ENCODE measurements at places on chromosomes 1 and 21.

- DNase-seq = peak; percentile 61
Measured at GRCh38 chr1:184462155-184462554, 75.3 kb downstream of the C1orf21 start.

DNA sequence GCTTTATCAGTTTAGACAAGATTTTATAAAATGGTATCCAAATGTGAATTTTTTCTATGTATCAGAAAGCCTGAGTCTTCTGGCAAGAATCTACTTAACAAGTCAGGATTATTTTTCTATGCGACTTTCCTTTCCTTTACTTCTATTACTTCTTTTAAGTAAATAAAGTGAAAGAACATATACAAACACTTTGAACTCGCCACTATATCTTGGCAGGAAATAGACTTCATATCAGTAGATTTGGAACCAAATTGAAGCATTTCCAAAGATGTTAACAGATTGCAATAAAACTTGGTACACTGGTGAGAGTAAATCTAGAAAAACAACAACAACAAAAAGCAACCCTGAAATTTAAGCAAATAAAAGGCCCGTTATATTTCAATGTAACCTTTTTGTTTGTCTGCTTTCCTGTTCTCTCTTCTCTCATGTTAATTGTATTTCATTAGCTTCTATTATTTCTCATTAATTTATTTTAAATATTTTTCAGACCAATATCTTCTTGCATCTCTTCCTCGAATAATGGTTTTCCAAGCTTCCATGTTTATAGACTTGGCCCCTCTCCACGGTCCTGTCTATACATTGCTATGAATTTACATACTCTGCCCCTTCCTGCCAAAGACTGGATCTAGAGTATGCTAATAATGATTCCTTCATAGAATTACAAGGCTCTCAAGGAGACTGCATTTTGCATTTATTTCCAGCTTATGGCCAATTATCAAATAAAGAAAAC lies 843.6 kb downstream of the ADGRL2 start:
- no peak for DNase-seq

GRCh38 chr1:205042911-205043806 lies at the start of gene CNTN2:
TSS of gene CNTN2 (plus strand) at chr1:205043212. CDS start at chr1:205053186, 9,974 bp downstream.
- peak; percentile 31 for DNase-seq

DNA sequence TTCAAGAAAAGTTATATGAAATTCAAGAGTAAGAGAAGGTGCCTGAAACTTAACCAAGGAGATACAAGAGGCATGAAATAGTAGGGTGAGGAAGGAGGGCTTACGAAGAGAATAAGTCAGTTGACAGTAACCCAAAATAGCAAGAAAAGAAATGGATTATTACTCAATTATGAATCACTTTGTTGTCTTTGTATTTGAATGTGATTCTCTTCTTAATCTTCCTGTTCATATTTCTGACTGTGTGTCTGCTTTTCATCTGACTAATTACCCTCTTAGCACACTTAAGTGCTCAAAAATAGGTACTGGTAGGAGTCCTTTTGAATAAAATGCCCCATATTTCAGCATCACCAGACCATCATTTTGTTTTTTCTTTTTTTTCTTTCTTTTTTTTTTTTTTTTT lies 39.4 kb downstream of the GLMN start:
- DNase-seq = no peak

- peak; percentile 63 for DNase-seq
Measured at GRCh38 chr21:42513985-42514882, 582 bp downstream of the SLC37A1 start.

DNA sequence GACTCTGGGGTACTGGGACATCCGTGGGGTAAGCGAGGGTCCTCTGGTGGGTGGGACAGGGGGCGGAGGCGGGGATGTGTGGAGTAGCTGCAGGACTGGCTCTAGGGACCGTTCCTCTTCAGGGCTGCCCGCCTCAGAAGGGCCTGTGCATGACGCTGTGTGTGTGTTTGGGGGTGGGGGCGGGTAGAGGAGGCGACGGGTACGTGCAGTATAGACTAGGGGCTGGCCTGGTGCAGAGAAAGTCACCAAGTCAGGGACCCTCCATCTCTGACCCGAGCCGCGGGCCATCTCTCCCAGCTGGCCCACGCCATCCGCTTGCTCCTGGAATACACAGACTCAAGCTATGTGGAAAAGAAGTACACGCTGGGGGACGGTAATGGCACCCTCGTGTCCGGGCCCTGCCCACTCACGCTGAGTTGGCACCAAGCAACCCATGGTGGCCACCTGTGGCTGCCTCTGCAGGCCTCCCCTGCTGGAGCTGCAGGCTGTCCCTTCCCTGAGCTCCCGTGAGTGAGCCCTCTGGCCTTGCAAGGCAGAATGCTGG lies 342 bp downstream of the GSTM5 start:
- no peak for DNase-seq

DNA sequence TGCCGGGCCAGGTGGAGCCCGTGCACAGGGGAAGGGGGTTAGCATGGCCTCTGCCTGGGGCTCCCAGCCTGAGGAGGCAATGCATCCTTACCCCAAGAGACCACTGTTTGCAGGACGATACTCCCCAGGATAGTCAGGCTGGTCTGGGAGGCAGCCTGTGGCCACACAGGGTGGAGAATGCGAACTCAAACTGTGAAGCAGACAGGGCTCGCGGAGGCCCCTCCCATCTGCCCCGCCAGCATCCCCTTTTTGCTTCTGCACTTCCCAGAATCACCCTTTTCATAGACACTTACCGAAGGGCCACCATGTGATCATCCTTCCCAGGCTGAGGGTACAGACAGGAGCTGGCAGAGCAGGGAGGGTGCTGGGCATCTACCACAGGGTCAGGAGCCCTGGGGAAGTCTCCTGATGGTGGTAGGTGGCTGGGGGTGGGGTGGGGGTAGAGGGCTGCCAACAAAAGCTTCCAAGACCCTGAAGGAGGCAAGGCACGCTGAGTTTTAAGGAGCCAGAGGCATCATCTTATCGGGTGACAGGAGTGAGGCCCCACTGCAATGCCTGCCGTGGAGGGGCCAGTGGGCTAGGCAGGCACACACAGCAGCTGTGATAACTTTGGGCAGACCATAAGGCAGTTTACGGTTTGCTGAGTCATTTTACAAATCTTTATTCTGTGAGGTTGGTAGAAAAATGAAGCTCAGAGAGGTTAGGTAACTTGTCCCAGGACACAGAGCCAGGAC lies 31.3 kb upstream of the BTG2 start:
- DNase-seq = no peak

DNA sequence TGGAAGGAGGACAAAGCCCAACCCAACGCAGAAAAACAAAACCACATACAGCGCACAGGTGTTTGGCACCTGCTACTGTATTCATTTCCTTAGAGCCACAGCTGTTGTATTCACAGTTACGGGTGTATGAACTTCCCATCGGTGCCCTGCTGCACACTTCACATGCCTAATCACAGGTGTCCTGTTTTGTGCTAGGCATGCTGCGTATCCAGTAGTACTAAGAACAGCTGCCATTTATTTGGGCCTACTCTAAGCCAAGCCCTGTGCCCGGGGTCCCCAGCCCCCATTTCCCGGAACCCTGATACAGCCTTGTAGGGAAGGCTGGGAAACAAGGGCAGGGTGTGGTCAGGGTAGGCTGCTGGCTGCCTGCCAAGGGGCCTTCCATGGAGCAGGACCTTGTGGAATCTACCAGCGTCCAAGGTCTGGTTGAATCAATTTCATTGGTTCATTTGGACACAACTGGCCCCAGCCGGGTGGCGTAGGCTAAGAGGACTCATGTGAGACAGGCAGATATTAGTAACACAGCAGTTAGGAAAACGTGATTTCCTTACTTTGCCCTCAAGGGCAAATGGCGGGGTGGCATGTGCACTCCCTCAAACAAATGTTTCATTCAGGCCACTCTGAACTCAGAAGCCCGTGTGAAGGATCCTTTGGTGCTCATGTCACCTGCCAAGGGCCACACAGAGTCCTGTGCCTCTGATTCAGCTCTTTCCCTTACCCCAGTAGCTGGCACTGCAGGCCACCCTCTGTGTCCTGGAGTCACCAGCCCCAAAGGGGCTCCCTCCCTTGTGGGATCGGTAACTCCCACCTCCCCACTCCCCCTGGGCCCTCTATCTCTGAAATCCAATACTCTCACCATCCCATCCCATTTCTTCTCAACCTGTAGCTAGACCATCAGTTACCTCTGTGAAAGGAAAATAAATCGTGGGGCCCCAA lies 986 bp upstream of the RNF186 start:
- DNase-seq = no peak

DNA sequence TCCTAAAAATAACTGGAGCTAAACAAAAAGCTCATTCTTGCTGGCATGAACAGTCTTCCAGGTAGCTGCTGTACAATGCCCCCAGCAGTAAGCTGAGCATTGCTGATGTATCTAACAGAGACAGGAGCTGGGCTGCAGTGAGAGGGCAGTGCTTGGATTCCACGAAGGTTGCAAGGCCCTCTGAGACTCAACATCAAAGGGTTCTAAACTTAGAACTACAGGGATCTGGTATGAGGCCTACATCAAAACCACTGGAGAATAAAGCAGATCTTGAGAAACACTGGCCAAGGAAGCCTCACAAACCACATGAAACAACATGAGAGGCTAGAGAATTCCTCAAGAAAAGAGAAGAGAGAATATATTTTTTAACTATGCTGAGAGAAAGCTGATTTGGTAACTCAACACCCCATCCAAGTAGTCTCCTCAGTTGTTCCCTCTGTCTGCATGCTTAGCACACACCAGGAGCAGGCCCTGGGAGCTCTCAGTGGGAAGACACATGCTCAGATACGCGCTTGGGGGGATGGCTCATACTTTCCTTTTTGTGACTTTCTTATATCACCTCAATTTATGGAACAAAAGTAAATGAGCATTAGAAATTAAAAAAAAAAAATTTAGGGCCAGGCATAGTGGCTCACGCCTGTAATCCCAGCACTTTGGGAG lies 27.7 kb downstream of the DSTYK start:
- no peak for DNase-seq

DNA sequence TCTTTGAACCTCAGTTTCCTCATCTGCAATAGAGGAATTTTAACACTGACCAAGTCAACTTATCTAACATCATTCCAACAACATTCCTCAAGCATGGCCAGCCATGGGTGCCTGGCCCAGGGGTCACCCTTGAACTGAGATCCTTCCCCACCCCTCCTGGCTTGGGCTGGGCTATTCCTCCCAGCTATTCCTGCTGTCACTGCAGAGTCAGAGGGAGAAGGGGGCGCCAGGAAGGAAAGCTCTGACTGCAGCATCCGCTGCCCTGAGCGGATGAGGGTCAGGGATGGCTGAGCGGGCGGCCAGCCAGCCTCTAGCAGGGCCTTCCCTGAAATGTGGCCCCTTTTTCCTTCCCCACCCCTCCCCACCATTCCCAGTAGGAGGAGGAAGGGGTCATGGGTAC lies 3.1 kb downstream of the TINAGL1 start:
- DNase-seq = no peak

- no peak for DNase-seq
Measured at GRCh38 chr1:51336711-51337110, 6.3 kb upstream of the TTC39A start.

- DNase-seq = no peak
Measured at GRCh38 chr1:56002231-56002630, 577.1 kb downstream of the PLPP3 start.

- no peak for DNase-seq
Measured at GRCh38 chr1:30725450-30726095, 2.2 kb upstream of the MATN1 start.

DNA sequence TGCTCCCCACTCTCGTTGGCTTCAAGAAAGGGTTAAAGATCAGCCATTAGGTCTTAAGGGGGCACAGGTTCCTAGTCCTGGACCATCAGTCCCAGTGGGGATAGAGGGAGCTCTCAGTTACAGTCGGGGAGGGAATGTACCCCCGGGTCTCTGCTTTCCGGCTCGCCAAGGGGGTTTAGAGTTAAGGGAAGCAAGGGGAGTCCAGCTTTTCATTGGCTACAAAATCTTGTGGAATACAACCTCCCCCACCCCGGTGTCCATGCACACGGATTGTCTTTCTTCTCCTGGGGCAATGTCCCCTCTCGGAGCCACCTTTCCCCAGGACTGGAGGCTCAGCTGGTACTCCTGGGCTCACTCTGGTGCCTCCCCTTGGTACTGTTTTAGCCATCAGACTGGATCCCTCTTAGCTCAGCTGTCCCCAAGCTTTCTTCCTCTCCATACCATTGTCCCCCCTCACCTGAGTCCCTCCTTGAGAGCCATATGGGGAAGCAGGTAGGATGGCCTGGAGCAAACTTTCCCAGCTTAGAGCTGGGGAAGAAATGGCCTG lies at the start of gene A3GALT2:
TSS of gene A3GALT2 (minus strand) at position 480 of the 547 bp plus-strand sequence. CDS start at position 480, 0 bp downstream.
- no peak for DNase-seq

GRCh38 chr1:224707843-224708725 lies 92.0 kb downstream of the CNIH3 start:
- DNase-seq = no peak

GRCh38 chr1:180096584-180097325 lies 57.9 kb upstream of the QSOX1 start:
- DNase-seq = no peak

- peak; percentile 14 for DNase-seq
Measured at GRCh38 chr1:247440001-247440620, 17.8 kb downstream of the OR2B11 start.

GRCh38 chr21:45530423-45531113 lies 11.7 kb downstream of the SLC19A1 start:
- no peak for DNase-seq

DNA sequence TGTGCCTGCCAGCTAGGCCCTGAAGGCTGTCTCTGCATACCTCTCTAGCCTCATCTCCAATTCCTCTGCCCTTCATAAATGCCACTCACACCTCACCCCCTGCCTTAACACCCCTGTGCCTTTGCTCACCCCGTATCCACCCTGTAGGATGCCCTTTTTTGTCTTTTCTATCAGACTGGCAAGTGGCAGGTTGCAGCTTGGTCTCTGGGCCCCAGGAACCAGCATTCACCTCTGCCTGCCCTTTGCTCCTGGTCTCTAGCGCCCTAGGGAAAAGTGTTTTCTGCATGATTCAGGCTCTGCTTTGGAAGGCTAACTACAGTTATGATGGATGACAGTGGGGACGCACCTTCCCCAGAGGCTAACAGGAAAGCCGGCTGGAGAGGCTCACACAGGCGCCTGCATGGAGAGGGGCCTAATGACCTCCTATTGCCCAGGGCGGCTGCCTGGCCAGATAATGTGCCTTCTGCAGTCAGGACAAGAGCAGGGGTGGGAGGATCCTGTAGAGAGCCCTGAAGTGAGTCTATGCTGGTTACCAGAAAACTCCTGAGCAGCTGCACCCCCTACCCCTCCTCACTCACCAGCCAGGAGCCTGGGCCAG lies 11.2 kb downstream of the KANK4 start:
- no peak for DNase-seq

GRCh38 chr1:111205714-111206050 lies 5.2 kb upstream of the DENND2D start:
- DNase-seq = no peak

- no peak for DNase-seq
Measured at GRCh38 chr1:11156963-11157362, 32.2 kb upstream of the ANGPTL7 start.

- DNase-seq = peak; percentile 28
Measured at GRCh38 chr1:22104865-22105437, 37.9 kb downstream of the WNT4 start.

DNA sequence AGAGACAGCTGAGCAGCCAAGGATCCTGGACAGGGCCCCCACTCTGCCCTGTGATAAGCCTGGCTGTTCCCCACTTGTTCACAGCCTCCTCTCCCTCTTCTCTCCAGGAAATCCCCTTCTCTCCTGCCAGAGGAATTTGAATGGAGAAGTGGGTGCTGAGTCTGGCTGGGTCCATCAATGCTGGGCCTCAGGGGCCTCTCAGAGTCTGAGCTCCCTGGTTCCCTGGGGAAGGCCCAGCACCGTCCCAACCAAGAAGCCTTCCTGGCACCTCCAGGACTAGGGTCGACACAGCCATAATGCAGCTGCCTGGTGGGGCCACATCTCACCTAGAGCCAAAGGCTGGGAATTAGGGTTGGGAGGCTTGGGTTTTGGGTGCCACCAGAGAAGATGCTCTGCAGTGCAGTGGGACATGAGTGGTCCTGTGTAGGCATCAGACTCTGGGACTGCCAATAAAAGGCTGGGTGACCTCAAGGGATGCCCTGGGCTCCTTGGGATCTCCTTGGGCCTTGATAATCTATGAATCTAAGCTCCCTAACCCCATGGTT lies 2.5 kb downstream of the MYBPH start:
- DNase-seq = no peak
